ENCODE measurements at places on chromosomes 7 and 10. TPM values are rescaled to one million over a fixed set of nuclear protein-coding genes. Genes with fewer than 3 reads are reported as not detected.

The TACC2 gene
- 25.8 TPM for total RNA-seq

The ACSM6 gene
- total RNA-seq = not detected

The SLC16A12 gene
- total RNA-seq = 0.26 TPM

The EPHB6 gene
- 1.4 TPM for total RNA-seq

The LGI1 gene
- total RNA-seq = 0.69 TPM

The GIMAP1 gene
- 9.7 TPM for total RNA-seq

The IQCE gene
- total RNA-seq = 15.6 TPM

The RPEL1 gene
- total RNA-seq = not detected

The SEMA4G gene
- total RNA-seq = 8.9 TPM

The PILRA gene
- total RNA-seq = 9.2 TPM

The LDB3 gene
- total RNA-seq = 0.29 TPM

The EN2 gene
- total RNA-seq = 0.42 TPM

The KAZALD1 gene
- 2.7 TPM for total RNA-seq

The GPR26 gene
- not detected for total RNA-seq

The CUBN gene
- total RNA-seq = 1.4 TPM

The SLC18A2 gene
- not detected for total RNA-seq

The GRID1 gene
- total RNA-seq = 2.4 TPM

The SLC29A3 gene
- 3.6 TPM for total RNA-seq

The FAM131B gene
- 1.2 TPM for total RNA-seq

The NUTM2B gene
- total RNA-seq = 1.2 TPM

The CDNF gene
- total RNA-seq = 2.7 TPM

The CYP3A7 gene
- total RNA-seq = 3.0 TPM

The DMBT1 gene
- under 0.01 TPM for total RNA-seq

The SLC26A3 gene
- total RNA-seq = not detected

The CDK1 gene
- 5.4 TPM for total RNA-seq

The CAV2 gene
- total RNA-seq = 10.7 TPM

The UCMA gene
- total RNA-seq = not detected

The NRBF2 gene
- total RNA-seq = 13.9 TPM

The PIP4K2A gene
- total RNA-seq = 29.4 TPM

The CAMK2B gene
- total RNA-seq = 1.8 TPM

The CALHM1 gene
- not detected for total RNA-seq

The OR9A2 gene
- total RNA-seq = not detected

The CYP17A1 gene
- 18,288 TPM for total RNA-seq

The HMX3 gene
- total RNA-seq = not detected

The SFTPA1 gene
- total RNA-seq = 11.2 TPM

The A1CF gene
- not detected for total RNA-seq

The H2BK1 gene
- total RNA-seq = not detected

The CACNA2D1 gene
- total RNA-seq = 18.6 TPM

The AP3M1 gene
- total RNA-seq = 28.1 TPM

The STEAP1B gene
- not detected for total RNA-seq

The TLX1 gene
- total RNA-seq = not detected

The LIPN gene
- not detected for total RNA-seq

The CYP3A4 gene
- 0.55 TPM for total RNA-seq

The AIMP2 gene
- 27.3 TPM for total RNA-seq

The CALML5 gene
- total RNA-seq = not detected

The KNDC1 gene
- 42.2 TPM for total RNA-seq

The PLXDC2 gene
- total RNA-seq = 74.9 TPM

The JCAD gene
- total RNA-seq = 31.8 TPM

The GTF2IRD1 gene
- 19.7 TPM for total RNA-seq

The RARRES2 gene
- 4,246 TPM for total RNA-seq

The PAX4 gene
- not detected for total RNA-seq

The IL2RA gene
- 19.9 TPM for total RNA-seq

The HMX2 gene
- total RNA-seq = not detected

The FOXI2 gene
- not detected for total RNA-seq

The MOGAT3 gene
- total RNA-seq = not detected

The TRPV6 gene
- not detected for total RNA-seq

Data from adrenal gland (tissue), 19 donors.